B cell (primary cell): ENCODE measurements at places on chromosomes 6 and 20. TPM values are rescaled to one million over a fixed set of nuclear protein-coding genes. Genes with fewer than 3 reads are reported as not detected.

DNA sequence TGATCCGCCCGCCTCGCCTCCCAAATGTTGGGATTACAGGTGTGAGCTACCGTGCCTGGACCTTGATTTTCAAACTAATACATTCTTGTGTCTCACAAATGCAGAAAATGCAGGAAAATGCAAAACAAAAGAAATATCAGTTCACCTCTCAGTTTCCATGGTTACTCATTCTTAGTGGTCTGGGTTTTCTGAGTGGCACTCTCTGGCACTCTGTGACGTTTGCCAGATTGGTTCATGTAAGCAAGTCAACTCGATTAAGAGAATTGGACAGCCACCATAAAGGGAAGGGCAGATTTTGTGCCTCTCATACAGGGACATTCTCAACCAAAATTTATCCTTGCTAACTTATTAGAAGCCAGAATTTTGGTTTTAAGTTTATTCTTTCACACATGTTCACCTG lies 8.6 kb downstream of the CMTR1 start:
- H3K4me1 ChIP-seq: peaks cover 10% of the 10 kb centered on the region
- peaks cover 62% of the 10 kb centered on the region for H3K36me3 ChIP-seq
- no peak overlapping the region for H3K27ac ChIP-seq

DNA sequence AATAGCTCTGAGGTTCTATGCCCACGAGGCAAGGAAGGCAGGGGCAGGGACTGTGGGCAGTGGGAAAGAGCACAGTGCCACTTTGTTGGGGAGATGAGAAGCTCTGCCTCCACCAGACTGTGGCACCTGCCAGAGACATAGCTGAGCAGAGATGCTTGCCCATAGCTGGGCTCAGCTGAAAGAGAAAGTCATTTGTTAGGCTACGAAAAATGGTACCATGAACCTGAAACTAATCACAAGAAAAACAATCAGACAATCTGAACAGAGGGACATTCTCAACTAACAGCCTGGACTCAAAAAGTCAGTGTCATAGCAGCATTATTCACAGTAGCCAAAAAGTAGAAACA lies 32.9 kb upstream of the TCP11 start:
- H3K36me3 ChIP-seq: no peaks in the 10 kb centered on the region
- H3K27me3 ChIP-seq: no peaks in the 10 kb centered on the region
- no peaks in the 10 kb centered on the region for H3K4me1 ChIP-seq
- no peak for DNase-seq
- H3K27ac ChIP-seq: no peak overlapping the region

DNA sequence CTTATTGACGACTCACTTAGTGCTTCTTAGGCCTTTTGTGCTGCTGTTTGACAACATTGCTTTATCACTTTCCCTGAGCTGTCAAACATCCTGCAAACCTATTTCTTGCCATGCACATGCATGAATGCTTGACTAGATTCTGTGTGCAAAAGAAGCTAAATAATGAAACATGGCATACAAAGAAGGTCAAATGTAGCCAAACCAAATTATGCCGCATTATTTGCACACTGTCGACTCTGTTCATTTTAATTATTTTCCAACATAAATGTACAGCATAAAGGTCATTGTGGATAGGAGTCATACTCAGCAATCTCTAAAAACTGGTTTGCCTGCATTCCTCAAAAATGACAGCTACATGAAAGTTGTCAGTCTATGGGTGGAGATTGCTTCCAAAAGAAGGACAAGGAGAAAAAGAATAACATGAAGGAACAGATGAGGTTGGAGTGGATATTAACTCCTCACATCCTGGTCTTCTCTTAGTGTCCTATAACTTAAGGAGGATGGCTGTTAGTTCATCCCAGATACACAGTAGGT lies 123.1 kb upstream of the STXBP5 start:
- no peak overlapping the region for H3K4me3 ChIP-seq
- no peaks in the 10 kb centered on the region for H3K4me1 ChIP-seq
- no peak overlapping the region for H3K27ac ChIP-seq
- no peak for DNase-seq

- no peaks in the 10 kb centered on the region for H3K36me3 ChIP-seq
- no peaks in the 10 kb centered on the region for H3K4me1 ChIP-seq
- H3K27me3 ChIP-seq: no peaks in the 10 kb centered on the region
Measured at GRCh38 chr6:117346142-117346930, 79.4 kb downstream of the ROS1 start.

GRCh38 chr6:88449770-88450169 lies 283.6 kb upstream of the CNR1 start:
- DNase-seq: no peak
- no peaks in the 10 kb centered on the region for H3K36me3 ChIP-seq
- no peaks in the 10 kb centered on the region for H3K4me1 ChIP-seq
- no peak overlapping the region for H3K4me3 ChIP-seq

GABRR2 gene
- 0.59 and 1.6 TPM in 2 replicates for total RNA-seq

GSTA4 gene
- 1.0 and 1.7 TPM in 2 replicates for total RNA-seq

BPIFB2 gene
- total RNA-seq: not detected in 2 replicates
